G401 (cell line): ENCODE measurements at places on chromosomes 12 and 14. TPM values are rescaled to one million over a fixed set of nuclear protein-coding genes. Genes with fewer than 3 reads are reported as not detected.

Gene FOXG1
- total RNA-seq: 0.25 TPM in 1 of 2 replicates, not detected in the other

Gene KLRF1
- not detected in 2 replicates for total RNA-seq

Gene COX8C
- not detected in 2 replicates for total RNA-seq

DNA sequence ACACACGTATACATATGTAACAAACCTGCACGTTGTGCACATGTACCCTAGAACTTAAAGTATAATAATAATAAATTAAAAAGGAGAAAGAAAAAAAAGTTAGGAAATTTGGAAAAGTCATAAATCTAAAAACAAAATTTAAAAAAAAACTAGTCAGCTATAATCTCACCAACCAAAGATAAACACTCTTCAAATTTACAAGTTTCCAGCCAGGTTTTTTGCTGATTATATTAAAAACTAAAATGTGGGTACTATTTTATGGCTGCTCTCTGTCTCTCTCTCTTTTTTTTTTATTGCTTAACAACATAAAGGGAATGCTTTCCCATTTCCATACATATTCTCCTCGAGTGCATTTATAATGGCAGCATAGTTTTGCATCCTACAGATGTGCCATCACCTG lies 25.0 kb upstream of the RNASE3 start:
- no peak for DNase-seq
